NCI-H1417 (cell line): ENCODE measurements at places on chromosomes 12 and 14.

DNA sequence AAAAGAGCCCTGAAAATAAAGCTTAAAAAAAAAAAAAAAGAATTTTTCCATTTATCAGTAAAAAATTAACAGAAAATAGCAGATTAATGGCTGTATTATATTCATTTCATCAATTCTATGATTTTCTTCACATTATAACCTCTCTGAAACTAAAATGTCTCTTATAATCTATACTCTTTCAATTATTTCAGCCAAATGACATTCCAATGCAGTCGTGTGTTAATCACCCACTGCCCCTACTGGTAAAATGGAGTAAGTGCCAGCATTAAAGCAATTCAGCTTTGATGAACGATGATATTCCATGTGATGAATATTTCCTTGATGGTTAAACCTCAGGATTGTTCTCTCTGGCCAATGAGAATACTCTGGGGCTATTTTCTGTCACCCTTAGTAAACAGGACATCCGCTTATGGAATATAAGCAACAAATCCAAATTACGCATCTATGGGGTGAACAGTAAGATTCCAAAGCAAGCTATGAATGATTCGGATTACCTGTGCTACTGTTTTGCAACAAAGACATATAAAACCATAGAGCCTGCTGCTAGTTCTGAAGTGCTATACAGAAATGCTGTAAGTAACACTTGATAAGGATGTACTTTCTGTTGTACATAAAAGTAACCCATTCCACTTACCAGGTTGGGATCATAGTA lies 20.3 kb upstream of the SYCP3 start:
- DNase-seq = peak; percentile 45

DNA sequence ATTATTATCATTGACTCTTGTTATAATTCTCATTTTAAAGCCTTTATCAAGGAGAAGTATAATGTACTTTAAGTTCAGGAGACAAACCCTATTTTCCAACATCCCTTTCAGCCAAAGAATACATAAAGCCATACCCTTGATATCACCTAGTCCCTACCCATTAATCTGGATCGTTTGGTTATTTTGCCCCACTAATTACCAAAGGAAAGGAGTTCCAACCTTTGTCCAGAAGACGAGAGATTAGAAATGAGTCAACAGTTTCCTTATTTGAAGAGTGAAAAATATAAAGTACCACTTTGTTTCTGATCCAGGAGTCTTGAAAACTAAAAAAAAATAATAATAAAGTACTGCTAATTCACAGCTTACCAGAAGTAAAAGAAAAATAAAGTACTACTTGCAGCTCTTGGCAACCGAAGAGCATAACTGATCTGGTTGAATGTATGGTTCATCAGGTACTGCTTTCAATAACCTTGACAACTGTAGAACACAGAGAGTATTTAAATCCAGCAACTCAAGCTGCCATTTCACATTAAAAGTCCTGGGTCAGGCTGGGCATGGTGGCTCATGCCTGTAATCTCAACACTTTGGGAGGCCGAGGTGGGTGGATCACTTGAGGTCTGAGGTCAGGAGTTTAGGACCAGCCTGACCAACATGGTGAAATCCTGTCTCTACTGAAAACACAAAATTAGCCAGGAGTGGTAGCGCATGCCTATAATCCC lies 33.7 kb downstream of the LIMA1 start:
- DNase-seq = no peak

GRCh38 chr14:103548463-103549351 lies 13.8 kb downstream of the BAG5 start:
- no peak for DNase-seq

GRCh38 chr14:94098326-94098992 lies 12.1 kb upstream of the IFI27 start:
- no peak for DNase-seq

GRCh38 chr12:109890620-109891170 lies 9.4 kb upstream of the TCHP start:
- DNase-seq = no peak

GRCh38 chr12:116150452-116150851 lies 127.0 kb downstream of the MED13L start:
- DNase-seq = no peak

- peak; percentile 6 for DNase-seq
Measured at GRCh38 chr14:56487090-56487667, 92.4 kb upstream of the TMEM260 start.

DNA sequence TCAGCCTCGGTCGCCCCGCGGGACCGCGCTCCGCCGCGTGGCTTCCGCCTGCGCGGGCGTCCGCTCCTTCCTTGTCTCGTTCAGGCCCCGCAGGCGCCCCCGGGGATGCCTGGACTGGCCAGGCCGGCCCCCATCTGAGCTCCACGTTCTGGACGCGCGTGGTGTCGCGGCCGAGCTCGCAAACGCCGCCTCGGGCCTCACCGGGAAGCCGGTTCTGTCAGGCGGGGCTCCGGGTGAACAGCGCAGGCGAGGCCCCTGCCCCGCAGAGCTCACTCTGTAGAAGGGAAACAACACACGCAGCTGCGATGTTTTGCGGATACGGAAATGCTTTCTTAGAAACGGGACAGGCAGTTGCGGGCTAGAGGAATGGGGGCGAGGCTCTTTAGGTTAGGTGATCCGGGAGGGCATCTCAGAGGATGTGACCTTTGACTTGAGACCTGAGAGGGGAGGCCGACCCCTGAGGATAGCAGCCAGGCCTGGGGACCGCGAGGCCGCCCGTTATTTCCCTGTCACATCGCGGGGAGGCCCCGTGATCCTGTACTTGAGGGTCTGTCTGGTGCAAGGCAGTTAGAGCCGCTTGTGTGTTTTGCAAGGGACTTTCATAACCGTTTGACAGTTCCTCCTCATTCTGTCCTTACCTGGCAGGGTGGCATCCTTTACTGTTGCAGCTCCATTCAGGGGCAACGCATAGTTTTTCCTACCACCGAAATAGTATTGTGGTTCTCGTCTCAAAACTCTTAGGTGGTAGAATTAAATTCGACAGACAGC lies 584 bp downstream of the VRK1 start:
- DNase-seq = no peak

DNA sequence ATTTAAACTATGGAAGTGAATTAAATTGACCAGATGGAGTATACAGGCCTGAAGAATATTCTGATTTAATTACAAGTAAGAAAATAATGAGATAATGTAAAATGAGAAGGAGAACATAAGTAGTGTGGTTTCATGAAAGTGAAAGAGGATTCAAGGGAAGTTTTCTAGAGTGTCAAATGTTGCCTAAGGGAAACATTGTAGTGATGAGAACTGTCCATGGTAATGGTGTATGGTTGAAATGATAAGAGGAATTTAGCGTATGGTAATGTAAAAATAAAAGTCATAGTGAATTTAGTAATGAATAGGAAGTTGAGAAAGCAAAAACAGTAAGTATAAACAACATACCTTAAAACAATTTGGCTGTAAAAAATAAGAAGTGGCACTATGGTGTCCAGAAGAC lies 1954.6 kb upstream of the FLRT2 start:
- no peak for DNase-seq

GRCh38 chr14:103126873-103127304 lies 3.6 kb downstream of the TNFAIP2 start:
- no peak for DNase-seq

DNA sequence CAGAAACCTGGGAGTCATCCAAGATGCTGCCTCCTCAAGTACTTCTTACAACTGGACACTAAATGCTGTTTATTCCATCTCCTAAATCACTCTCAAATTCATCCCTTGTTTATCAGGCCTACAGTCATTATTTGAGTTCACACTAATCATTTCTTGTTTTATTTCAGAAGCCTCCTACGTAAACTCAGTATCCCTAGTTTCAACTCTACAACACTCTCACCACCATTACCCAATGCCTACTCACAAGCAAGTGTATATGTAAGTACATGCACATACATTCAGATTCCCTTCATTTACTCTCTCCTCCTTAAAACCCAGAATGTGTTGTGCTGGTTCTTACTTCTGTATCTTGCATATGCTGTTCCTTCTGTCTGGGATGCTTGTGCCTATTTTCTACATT lies 43.0 kb downstream of the DDHD1 start:
- DNase-seq = no peak

GRCh38 chr12:120994059-120994458 lies 15.7 kb downstream of the HNF1A start:
- no peak for DNase-seq

GRCh38 chr14:37573356-37573755 lies 21.7 kb downstream of the FOXA1 start:
- DNase-seq = no peak

- DNase-seq = no peak
Measured at GRCh38 chr14:104246401-104247335, 108.3 kb downstream of the KIF26A start.

- DNase-seq = no peak
Measured at GRCh38 chr12:34097213-34097612, 74.9 kb downstream of the ALG10 start.

GRCh38 chr14:31926123-31926522 lies 151.0 kb upstream of the ARHGAP5 start:
- peak; percentile 59 for DNase-seq

GRCh38 chr12:128365651-128366231 lies 98.8 kb downstream of the TMEM132C start:
- no peak for DNase-seq

DNA sequence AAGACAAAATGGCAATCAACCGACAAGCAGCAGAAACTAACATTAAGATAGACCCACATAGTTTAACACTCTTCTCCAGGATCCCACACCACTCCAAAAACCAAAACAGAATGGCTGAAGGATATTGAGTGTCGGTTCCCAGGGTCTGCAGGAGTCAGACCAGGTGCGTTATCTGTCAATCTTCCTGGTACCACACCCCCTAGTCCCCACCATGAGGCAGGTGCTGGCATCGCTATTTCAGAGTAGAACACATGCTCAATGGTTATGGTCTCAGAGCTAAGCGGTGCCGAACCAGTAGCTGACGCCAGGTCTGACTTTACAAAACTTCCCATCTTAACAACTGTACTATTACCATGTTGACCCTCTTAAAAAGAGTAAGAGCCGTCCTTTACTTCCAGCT lies 10.2 kb downstream of the STX2 start:
- DNase-seq = peak; percentile 16

DNA sequence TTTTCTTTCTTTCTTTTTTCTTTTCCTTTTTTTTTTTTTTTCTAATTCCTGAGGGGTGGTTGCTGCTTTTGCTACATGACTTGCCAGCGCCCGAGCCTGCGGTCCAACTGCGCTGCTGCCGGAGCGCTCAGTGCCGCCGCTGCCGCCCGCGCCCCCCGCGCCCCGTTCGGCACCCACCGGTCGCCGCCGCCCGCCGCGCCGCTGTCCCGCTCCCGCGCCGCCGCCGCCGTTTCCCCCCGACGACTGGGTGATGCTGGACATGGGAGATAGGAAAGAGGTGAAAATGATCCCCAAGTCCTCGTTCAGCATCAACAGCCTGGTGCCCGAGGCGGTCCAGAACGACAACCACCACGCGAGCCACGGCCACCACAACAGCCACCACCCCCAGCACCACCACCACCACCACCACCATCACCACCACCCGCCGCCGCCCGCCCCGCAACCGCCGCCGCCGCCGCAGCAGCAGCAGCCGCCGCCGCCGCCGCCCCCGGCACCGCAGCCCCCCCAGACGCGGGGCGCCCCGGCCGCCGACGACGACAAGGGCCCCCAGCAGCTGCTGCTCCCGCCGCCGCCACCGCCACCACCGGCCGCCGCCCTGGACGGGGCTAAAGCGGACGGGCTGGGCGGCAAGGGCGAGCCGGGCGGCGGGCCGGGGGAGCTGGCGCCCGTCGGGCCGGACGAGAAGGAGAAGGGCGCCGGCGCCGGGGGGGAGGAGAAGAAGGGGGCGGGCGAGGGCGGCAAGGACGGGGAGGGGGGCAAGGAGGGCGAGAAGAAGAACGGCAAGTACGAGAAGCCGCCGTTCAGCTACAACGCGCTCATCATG lies 654 bp downstream of the FOXG1 start:
- DNase-seq = peak; percentile 71

DNA sequence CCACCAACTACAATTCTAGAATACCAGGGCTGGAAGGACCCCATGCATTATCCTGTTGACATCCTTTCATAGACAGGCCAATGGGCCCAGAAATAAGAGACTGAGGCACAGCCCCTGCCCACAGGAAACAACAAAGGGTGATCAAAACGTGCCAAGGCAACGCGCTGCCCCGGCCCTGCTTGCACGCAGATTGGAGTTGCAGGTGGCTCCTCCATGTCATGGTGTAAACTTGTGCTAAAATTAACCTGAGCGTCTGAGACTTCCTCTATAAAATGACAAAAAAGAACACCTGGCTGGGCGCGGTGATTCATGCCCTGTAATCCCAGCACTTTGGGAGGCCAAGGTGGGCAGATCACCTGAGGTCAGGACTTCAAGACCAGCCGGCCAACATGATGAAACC lies 30.1 kb downstream of the SPRING1 start:
- DNase-seq = no peak

DNA sequence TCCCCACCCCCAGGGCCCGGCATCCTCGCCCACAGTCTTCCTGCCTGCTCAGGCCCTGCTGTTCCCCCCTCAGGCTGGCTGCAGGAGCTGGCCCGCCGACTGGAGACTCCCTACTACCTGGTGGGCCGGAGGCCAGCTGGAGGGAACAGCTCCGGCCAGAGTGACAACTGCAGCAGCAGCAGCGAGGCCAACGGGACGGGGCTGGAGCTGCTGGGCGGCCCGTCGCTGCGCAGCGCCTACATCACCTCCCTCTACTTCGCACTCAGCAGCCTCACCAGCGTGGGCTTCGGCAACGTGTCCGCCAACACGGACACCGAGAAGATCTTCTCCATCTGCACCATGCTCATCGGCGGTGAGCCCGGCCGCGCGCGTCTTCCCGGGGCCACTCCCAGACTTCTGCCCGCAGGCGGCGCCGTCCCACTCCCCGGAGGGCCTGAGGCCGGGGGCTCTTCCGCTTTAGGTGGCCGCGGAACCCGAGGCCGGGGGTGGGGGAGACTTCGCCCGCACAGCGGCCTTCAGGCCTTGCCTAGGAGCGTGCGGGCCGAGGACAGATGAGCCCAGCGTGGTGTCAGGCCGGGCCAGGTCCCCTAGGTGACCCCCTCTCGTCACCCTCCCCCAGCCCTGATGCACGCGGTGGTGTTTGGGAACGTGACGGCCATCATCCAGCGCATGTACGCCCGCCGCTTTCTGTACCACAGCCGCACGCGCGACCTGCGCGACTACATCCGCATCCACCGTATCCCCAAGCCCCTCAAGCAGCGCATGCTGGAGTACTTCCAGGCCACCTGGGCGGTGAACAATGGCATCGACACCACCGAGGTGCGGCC lies 10.2 kb downstream of the KCNH3 start:
- DNase-seq = no peak

DNA sequence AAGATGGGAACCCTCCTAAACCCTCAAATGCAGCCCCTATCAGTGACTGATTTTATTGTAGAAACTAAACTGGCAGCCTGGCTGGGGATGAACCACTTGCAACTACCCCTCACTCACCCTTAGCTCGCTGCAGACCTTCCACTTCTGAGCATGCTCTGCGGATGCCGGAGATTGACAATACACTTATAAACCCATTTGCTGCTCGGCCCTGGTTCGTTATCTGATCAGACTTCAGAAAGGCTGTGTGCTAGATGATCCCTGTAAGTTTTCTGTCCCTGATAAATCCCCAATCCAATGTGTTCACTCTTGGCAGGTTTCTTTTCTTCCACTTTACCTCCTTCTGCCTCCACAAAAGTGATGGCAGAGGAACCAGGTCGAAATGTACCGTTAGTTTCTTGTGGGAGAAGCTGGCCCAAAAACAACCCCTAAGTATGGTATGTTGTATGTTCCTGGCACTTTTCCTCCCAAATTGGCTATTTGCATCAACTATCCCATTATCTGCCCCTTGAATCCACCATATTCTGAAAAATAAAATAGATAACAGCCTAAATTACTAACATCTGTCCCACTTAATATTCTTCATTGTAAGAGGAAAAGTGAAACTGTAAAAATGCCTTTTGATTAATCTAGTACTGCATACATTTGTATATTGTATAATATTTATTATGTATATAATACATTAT lies 18.8 kb downstream of the RPH3A start:
- DNase-seq = no peak
